Stimulated activated CD4-positive, alpha-beta T cell treated with anti-CD3 and anti-CD28 coated beads, Interleukin-4, amount 100 ng/mL, for 4 hours (primary cell): ENCODE measurements at places on chromosomes 16 and 17.

- DNase-seq = peak; percentile 66
Observed at GRCh38 chr17:49694847-49695697, 12.7 kb downstream of the SLC35B1 start.

- DNase-seq = no peak
Observed at GRCh38 chr17:56173958-56174835, 20.9 kb downstream of the ANKFN1 start.

DNA sequence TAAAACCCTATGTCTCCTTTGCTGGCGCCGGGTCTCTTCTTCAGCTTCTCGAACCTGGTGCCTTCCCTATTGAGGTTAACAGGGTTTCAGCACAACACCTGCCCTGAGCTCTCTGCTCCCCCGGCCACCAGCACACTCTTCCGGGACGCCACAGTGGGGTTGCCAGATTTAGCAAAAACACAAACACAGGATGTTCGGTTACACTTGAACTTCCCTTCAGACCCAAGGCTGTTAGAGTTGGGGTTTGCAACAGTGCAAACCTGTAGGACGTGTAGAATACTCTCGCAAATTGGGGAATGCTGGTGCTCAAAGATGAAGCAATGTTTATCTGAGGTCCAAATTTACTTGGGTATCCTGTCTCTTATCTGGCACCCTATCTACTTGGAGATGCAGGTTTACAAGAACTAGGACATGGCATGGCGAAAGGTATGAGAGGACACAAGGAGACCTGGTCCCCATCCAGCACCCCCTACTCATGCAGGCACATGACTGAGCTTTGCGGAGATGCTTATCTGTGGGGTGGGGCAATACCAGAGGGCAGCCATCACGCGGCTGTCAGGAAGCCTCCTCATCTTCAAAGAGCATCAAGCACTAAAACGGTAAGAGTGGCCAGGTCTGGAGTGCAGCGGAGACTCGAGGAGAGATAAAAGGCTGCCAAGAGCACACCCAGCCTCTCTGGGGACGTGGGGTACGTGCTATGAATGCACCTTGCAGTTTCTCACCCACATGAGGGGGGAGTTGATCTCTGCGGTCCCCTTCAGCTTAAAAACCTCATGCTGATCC, 52.8 kb downstream of the SDK2 start:
- peak; percentile 5 for DNase-seq

DNA sequence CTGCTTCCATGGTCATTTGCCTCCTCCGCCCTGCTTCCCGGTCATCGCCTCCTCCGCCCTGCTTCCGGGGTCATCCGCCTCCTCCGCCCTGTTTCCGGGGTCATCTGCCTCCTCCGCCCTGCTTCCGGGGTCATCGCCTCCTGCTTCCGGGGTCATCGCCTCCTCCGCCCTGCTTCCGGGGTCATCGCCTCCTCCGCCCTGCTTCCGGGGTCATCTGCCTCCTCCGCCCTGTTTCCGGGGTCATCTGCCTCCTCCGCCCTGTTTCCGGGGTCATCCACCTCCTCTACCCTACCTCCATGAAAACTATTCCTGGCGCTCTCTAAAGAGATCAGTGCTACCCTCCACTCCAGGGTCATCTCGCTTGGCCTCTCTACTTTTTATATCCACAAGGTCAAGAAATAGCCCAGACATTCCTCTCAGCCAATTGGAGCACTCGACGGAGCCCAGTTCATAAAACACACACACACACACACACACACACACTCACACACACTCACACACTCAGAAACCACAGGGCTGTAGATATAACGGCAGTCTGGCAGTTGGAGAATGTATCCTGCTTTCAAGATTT, 44.8 kb downstream of the TRARG1 start:
- no peak for DNase-seq

DNA sequence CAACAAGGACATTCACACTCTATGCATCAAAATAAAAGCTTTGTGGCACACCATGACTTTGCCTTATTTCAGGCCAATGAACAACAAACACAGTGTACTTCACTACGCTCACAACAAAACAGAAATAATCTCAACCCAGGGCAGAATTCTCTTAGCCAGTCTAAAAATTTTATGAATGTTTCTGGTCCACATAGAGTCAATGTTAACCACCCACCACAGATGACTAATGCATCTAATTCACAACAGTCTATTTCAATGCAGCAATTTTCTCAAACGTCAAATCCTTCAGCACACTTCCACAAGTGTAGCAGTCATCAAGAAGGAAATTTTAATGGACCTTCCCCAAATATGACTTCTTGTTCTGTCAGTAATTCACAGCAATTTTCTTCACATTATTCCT, 101.7 kb downstream of the CHD9 start:
- DNase-seq = no peak

- DNase-seq = no peak
Observed at GRCh38 chr17:56144223-56144622, 9.1 kb upstream of the ANKFN1 start.

DNA sequence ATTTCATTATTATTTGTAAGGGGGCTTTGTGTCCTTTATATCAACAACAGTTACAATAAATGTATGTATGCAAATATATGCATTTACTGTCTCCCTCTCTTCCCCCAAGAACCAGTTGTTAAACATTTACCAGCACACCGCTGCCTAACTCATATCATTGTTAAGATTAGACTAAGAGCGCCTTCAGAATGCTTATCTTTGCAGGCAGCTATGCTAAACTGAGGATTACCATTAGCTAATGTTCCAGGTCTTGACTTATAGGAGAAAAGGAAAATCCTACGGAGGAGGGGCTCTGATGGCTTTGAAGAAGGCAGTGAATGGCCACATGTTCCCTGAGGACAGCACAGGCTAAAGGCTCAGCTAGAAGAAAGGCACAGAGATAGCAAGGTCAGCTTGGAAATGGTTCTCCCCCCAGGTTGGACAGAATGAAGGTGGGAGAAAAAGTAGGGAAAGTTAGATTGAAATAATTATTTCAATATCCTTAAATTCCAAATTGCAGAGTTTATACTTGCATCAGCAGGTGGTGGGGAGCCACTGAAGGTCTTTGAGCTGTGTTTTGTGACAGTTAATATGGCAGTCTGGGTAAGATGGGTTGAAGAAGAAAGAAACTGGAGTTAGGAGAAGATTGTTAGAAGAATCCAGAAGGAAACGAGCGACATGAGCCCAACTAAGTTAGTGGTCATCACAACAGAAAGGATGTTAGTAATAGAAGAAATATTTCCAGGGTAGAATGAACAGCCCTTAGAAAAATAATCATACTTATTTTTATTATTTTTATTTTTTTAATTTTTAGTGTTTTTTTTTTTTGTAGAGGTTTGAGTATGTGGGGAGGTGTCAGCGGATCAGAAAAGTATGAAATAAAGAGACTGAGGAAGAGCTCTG, 87.0 kb upstream of the MAF start:
- DNase-seq = no peak
